Lung (tissue), 17 donors: ENCODE measurements at places on chromosomes 7 and 10. TPM values are rescaled to one million over a fixed set of nuclear protein-coding genes. Genes with fewer than 3 reads are reported as not detected.

The TMEM26 gene
- polyA plus RNA-seq: 0.16 TPM

The CDC14C gene
- not detected for polyA plus RNA-seq

The FANK1 gene
- polyA plus RNA-seq: 8.7 TPM

The PON1 gene
- polyA plus RNA-seq: 2.3 TPM

The PARP12 gene
- 45.7 TPM for polyA plus RNA-seq

The LRRTM3 gene
- polyA plus RNA-seq: 0.02 TPM

The GPR26 gene
- not detected for polyA plus RNA-seq

The ZNF853 gene
- polyA plus RNA-seq: 1.4 TPM

The PRSS37 gene
- polyA plus RNA-seq: not detected

The FKBP9 gene
- polyA plus RNA-seq: 24.2 TPM

The PLEKHA1 gene
- polyA plus RNA-seq: 18.9 TPM

The ANLN gene
- polyA plus RNA-seq: 1.4 TPM

The OR2A42 gene
- 0.04 TPM for polyA plus RNA-seq

The ACTR3C gene
- polyA plus RNA-seq: 6.8 TPM

The TMEM176B gene
- polyA plus RNA-seq: 54.8 TPM
